Activated CD4-positive, alpha-beta T cell treated with anti-CD3 and anti-CD28 coated beads, Interleukin-2, amount 50 U/mL, for 4 hours (primary cell): ENCODE measurements at places on chromosomes 5 and 9.

GRCh38 chr5:100615362-100615761, 80.2 kb downstream of the FAM174A start:
- no peak for DNase-seq

- no peak for DNase-seq
Observed at GRCh38 chr9:22108581-22109370, 99.7 kb upstream of the CDKN2B start.

DNA sequence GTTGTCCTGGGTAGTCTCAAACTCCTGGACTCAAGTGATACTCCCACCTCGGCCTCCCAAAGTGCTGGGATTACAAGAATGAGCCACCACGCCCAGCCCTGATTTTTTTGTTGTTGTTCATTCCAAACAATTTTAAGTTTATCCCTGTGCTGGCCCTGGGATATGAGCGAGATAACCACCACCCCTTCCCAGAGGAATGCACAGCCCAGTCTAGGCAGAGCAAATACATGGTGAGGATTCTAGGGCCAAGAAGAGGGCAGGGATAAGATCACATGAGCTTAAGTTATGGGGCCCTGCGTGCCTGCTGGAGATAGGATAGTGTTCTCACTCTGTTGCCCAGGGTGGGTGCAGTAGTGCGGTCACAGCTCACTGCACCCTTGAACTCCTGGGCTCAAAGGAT, 21.0 kb upstream of the TOR1B start:
- DNase-seq: no peak

DNA sequence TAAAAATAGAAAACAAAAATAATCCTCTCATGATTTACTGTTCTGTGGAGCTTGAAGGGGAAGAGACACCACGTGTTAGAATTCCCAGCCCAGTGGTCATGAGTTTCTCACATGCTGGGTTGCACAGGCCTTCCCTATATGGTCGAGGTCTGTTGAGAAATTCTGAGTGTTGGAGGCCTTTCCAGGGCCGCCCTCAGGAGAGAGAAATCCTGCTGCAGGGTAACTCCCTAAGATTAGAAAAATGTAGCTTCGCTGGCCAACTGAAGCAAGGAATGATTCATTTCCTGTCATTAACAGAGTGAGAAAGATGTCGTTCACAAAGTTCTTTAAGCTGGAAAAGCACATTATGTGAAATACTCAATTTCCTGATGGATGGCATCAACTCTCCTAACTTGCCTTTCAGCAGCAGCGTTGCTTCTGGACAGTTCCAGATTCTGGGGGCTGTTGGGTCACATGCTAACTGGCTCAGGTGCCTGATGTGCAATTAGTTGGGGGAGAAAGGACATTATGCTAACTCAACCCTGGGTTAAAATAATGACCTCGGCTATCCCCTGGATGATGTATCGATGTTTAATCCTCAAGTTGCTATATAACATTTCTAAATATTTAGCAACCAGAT, 104.8 kb upstream of the CD180 start:
- no peak for DNase-seq

DNA sequence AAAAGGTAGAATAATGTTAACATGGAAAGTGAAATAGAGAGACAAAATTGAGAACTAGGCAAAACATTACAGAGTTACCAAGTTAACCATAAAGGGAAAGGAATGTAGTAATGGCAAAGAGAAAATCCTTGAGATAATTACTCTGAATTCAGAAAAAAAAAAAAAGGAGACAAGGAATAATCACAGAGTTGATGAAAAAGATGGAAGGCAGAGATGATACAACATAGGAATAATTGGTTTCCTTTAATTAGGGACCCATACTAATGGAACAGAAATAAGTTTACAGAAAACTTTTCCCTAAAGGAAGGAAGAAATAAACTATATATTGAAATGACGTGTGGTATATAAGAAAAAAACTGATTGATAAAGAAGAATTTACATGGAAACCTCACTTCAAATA, 254.1 kb upstream of the FBXL7 start:
- no peak for DNase-seq

DNA sequence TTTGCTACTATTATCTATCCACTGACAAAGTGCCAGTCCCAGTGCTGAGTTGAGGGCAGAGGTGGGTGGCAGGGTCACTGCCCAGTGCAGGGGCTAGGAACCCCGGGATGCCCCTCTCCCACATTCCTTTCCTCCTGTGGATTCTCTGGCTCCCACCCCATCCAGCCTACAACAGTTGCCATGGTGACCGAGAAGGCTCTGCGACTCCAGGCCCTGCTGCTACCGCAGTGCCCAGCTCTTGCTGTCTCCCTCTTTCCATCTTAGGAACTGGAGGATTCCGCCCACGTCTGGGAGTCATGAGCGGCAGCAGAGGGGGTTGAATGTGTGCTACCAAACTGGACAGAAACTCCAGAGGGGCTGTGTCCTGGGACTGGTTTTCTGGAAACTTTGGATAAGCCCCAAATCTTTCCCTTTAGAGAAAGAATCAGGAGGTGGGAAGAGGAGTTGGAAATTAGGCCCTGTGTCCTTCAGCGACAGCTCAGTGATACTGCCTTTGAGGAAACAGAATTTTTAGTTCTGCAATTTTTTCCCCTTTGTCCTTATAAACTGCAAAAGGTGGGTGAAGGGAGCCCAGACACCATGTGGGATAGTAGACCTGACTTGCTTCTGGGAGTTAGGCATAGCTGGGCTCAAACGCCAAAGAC, 20.7 kb upstream of the C5orf47 start:
- no peak for DNase-seq

- DNase-seq: peak; percentile 39
Observed at GRCh38 chr5:32538031-32538547, 47.3 kb upstream of the SUB1 start.

DNA sequence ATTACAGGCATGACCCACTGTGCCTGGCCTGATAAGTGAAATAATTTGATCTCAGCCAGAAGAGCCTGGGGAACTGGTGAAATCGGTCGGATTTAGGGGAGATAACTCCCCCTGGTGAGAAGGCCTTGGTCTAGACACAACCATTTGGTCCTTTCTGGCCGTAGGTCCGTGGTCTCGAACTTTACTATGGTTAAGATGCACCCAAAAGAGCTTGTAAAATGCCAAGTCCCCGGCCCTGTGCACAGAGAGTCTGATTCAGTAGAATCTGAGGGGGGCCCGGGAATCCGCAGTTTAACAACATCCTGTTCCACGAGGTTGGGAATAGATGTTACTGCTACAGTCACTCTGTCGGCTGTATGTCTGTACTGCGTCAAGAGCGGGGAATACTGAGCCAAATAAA, 140.7 kb downstream of the C9orf50 start:
- no peak for DNase-seq

DNA sequence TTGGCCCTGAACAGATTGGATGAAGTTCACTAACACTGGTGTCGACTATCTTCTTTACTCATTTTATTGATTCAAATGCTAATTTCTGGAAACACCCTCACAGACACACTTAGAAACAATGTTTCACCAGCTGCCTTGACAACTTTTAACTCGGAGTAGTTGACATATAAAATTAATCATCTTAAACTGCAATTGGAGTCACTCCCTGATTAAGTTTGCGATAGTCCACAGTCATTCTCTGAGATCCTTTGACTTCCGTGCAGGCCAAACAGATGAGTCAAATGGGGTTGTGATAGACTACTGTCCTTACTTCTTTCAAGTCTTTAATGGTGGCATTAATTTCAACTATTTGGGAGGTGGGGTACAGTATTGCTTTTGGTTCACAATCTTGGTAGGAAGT, 114.4 kb upstream of the PCSK1 start:
- DNase-seq: no peak

- no peak for DNase-seq
Observed at GRCh38 chr5:14066326-14066725, 76.8 kb upstream of the TRIO start.

DNA sequence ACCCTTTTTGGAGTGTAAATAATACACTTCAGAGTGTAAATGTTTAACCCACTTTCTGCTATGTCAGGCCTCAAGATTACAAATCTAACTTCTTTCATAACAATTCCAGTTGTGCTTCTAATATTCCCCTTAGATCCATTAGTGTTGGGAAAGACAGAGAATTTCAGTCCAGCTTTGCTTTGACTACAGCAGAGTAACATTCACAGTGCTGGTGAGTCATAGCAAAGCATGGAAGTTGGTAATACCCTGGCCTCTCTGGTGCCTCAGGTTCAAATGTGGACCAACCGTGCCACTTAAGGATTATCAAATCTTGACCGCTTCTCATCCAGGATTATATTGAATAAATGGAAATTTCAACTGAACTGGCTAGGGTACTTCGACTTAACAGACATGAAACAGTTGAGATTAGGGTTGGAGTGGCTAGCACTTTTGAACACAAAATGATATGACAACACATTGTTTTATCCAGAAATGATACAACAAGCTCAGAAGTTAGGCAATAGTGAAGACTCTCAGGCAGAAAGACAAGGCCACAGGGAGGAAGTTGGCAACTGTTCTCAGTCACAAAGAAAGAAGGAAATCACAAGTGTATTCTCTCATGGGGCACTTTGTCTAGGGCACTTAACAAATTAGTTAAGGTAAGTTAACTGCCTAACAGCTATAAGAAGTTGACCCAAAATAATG, 24.4 kb upstream of the RASA1 start:
- DNase-seq: no peak

DNA sequence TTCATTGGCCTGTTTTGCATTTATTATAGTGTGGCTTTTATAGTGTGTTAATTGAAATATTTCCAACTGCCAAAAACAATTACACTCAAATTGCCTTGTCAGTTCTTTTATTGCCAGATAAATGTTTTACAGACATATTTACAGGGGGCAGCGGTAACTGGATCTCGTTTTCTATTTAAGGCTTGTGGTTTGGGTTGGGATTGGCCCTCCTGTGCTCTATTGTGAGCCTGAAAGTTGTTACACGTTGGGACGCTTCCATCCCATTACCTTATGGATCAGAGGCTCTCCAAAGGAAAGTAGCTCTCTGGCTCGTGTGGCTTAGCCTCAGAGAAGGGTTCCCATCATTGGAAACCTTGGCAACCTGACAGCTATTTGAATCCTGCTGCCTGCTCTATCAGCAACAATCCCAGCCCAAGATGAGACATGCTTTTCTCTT, 20.8 kb downstream of the DNAI1 start:
- DNase-seq: no peak

GRCh38 chr5:141780240-141780951, 97.8 kb downstream of the PCDH1 start:
- DNase-seq: no peak
